Lung (tissue), 17 donors: ENCODE measurements at places on chromosomes 13 and 19. TPM values are rescaled to one million over a fixed set of nuclear protein-coding genes. Genes with fewer than 3 reads are reported as not detected.

The ZNF730 gene
- total RNA-seq: 11.9 TPM

The EPS8L1 gene
- total RNA-seq: 49.0 TPM

The PPP5C gene
- 52.9 TPM for total RNA-seq

The NTF4 gene
- total RNA-seq: 2.1 TPM

The SLC35E1 gene
- total RNA-seq: 30.3 TPM

The MEIOSIN gene
- total RNA-seq: not detected

The SHISA2 gene
- total RNA-seq: 20.1 TPM

The SPACA4 gene
- not detected for total RNA-seq

DNA sequence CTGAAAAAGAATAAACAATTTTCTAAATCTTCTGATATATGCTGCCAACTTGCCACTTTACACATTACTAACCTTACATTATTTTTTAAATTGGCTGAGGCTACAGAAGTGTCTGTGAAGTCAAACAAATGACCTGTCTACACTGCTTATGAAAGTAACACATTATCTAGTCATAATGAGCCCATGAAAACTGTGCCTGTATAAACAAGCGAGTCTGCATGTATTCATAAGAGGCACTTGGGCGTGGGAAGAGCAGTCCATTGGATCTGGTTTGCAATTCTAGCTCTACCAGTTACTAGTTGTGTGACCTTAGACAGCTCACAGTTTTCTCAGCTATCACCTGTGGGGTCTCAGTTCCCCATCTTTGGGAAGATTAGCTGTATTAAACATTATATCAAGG is 3.1 kb downstream of the VPS36 start:
- H3K4me3 ChIP-seq: no peak overlapping the region
- no peaks in the 10 kb centered on the region for H3K27me3 ChIP-seq
- H3K36me3 ChIP-seq: peaks cover 2% of the 10 kb centered on the region
- H3K4me1 ChIP-seq: peaks cover 7% of the 10 kb centered on the region
- peak; percentile 14 for DNase-seq
- H3K27ac ChIP-seq: no peak overlapping the region

DNA sequence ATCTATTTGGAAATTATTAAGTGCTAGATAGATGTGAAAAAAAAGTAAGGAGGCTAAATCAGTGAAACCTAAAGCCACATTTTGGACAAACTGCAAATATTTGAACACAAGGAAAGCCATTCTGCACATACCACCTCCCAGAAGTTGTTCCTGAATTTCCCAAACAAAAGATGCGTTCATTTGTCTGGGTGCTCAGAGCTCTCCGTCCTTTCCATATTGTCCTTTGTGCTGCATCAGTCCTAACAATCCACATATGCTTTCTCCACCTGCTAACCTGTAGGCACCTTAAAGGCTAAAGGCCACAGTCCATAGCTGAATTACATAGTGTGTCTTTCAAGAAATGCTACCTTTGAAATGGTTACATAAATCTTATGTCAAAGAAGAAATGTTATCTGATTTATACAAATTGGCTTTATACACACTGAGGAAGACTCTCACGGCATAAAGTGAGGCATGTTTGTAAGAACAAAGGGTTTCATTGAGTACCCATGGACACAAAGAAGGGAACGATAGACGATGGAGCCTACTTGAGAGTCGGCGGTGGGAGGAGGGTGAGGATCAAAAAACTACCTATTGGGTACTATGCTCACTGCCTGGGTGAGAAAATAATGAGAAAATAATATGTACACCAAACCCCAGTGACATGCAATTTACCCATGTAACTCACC is 182.0 kb downstream of the RGCC start:
- H3K27me3 ChIP-seq: no peaks in the 10 kb centered on the region
- H3K4me3 ChIP-seq: no peak overlapping the region
- no peaks in the 10 kb centered on the region for H3K36me3 ChIP-seq
- DNase-seq: no peak
- peaks cover 59% of the 10 kb centered on the region for H3K4me1 ChIP-seq

DNA sequence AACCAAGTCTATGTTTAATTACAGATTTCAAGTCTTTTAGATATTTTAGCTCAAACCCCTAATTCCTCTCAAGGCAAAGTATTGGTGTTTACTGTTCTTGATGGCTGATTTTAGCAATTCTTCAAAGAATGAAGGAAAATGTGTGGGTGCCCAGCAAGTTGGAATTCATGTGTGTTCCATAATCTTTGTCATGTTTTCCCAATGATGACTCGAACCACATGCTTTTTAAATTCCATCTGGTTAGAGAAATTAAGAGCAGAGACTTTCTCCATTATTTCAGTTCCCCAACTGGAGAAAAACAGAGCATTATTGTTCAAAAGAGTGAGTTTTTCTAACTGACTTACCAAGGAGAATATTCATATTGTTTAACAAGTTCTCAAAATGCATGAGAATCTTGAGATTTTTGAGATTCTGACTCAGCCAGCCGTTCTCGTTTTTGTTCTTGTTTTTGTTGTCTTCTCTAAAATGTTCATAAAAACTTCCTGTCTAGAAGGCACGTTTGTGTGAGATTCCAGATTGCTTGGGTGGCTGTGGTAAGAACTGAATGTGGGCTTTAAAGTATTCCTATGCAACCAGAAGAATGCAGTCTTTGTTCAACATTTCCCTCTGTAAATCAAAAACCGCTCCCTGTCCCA is 404.7 kb downstream of the IRS2 start:
- H3K4me3 ChIP-seq: no peak overlapping the region
- no peaks in the 10 kb centered on the region for H3K27me3 ChIP-seq
- H3K4me1 ChIP-seq: peaks cover 3% of the 10 kb centered on the region
- no peak for DNase-seq
- H3K27ac ChIP-seq: no peak overlapping the region
